ENCODE measurements at places on chromosomes 3 and 15.

DNA sequence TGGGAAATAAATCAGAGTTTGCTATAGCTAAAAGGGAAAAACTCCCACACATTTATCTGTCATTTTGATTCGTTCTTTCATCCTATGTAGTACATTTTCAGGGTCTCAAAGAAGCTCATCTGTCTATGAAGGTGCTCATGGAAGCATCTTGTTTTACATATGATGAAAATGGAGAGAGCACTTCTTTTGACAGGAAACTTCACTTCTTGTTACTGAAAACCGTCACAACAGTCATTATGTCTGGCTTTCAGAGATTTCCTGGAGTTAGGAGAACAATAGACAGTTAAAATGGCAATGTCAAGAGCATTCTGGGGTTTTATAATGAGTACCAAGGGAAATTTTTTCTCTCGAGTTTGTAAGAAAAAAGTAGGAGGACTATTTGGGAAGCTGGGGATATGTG lies 83.3 kb downstream of the TMEM108 start:
- DNase-seq: no peak

DNA sequence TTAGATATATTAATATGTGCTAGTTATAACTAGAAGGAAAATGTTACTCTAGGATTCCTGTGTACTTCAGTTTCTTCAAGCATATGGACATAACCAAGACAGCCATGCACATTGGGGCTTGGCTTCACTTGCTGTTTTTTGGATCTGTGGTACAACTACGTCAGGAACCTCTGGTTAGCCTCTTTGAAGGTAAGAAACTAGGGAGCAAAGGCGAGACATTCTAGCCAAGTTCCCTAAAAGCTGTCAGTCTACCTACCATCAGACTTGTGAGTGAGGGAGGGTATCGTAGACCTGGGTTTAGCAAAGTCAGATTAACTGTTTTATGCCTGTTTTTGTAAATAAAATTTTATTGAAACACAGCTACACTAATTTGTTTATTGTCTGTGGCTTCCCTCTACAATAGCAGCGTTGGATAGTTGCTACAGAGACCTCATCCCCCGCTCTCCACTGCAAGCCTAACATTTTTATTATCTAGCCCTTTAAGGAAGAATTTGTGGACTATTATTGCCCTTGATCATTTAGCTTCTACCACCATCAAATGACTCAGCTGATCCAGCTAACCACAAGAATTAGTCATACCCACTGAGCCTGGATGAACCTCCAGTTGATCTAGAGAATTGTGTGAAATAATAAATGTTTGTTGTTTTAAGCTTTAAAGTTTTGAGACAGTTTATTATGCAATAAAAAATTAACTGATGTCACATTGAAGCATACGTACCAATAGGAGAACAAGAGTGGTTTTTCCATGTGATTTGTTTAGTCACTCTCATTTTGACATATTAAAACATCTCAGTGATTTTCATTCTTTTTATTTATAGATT lies 58.1 kb downstream of the RSRC1 start:
- no peak for DNase-seq

DNA sequence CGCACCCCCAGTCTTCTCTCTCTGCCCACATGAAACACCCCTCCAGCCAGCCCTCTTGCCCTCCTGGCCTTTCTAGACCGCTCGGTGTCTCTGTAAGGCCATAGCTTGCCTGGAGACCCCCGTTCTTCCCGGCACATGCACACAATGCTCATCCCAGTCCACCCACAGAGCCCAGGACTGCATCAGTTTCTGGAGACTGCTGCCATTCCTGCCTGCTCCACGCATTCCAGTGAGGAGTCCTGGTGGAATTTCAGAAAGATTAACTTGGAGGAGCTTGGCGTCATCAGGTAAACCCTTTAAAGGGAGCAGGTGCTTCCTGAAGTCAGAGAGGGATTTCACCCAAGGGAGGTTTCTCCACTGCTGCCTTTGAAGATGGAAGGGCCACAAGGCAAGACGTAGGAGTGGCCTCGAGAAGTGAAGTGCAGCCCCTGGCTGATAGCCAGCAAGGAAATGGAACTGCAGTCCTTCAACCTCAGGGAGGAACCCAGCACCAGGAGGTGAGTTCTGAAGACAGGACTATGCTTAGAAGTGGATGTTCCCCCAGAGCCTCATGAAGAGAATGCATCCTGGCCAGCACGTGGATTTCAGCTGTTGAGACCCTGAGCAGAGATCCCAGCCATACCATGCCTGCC lies 19.2 kb downstream of the SLC41A3 start:
- DNase-seq: no peak

- DNase-seq: no peak
These were observed 64.7 kb downstream of the ARRDC4 start for GRCh38 chr15:98025237-98025636.

DNA sequence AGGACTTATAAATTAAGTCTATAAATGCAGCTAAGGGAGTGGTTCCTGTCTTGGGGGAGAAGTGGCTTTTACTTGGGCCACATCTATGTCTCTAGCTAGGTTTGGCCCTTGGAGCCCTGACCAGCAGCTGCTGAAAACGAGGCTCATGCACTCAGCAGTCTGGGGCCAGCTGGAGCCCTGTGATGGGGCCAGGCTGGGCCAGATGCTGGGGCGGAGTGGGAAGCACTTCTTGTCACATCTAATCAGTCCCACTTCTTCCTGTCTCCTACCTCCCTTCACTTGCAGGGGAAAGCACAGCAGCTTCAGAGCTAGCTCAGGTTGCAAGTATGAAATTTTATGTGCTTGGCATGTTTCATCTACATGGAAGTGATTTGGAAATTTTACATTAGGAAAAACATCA lies 209.9 kb upstream of the ROPN1 start:
- DNase-seq: peak; percentile 38

GRCh38 chr15:39543651-39544050 lies 37.2 kb upstream of the THBS1 start:
- peak; percentile 3 for DNase-seq

DNA sequence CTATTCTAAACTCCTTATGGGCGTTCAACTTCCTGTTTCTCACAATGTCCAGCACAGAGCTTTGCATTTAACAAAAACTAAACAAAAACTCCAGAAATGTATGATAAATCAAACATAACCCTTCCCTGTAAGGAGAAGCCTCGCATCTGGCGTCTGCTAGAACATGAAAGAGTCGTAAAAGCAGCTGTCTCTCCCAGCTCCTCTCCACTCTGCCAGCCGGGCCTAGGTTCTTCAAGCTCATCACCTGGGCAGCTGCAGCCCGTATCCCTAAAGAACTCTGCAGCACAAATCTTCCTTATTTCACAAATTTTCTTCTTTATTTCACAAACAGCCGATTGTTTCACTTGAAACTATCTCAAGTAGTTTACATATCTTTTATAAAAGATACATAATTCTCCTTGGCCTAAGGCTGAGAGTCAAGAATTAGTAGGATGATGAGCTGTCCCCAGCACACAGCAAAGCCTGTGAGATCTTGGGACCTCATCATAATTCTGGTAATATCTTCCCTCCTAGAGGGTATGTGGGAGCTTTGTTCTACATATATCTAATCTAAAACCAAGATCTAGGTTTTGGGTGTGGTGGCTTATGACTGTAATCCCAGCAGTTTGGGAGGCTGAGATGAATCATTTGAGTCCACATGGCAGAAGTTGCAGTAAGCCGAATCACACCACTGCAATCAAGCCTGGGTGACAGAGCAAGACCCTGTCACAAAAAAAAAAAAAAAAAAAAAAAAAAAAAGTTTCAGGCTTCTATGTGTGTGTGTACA lies 35.3 kb downstream of the ANXA2 start:
- no peak for DNase-seq

- DNase-seq: no peak
These were observed 78.2 kb downstream of the CLSTN2 start for GRCh38 chr3:140013220-140013619.

DNA sequence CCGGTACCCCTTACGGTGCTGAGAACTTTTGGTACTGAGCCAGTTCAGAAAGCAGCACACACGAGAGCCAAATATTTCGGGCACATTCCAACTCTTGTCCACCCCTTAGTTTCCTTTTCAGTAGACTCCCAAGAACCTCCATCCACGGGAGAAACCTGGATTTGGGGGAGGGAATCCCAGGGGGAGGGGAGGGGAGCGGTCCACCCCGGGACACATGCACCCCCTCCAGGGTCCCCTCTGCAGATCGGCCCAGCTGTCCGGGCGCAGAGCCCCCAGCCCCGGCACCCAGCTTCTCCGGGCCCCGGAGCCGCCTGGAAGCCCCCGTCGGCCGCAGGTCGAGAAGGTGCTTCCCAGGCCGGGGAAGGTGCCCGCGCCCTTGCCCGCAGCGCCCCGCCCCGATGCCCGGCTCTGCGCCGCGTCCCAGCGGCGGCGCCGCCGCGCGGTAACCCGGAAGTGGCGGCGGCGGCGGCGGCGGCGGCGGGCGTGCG lies 455 bp upstream of the ABHD17C start:
- DNase-seq: peak; percentile 49

DNA sequence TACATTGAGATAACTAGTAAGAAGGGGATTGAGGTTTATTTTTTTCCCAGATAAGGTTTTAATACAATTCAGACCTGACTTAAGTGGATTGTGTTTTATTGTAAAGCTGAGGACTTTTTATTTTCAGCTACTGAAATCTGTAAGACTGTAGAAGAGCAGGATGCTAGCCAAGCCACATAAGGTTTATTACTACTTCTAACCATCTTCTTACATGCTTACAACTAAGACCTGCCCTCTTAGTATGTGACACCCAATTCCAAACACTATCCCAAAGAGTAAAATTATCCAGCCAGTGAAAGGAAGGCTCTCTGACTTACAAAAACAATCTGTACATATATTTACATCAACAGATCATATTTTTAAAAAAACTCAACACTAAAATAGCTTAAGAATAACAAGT lies 564.5 kb upstream of the NAALADL2 start:
- DNase-seq: no peak

- no peak for DNase-seq
These were observed 10.7 kb downstream of the DHX30 start for GRCh38 chr3:47813551-47814177.

GRCh38 chr3:98068824-98069223 lies 18.1 kb upstream of the OR5AC2 start:
- DNase-seq: no peak

- DNase-seq: no peak
These were observed 154.7 kb downstream of the SV2B start for GRCh38 chr15:91254766-91255165.

DNA sequence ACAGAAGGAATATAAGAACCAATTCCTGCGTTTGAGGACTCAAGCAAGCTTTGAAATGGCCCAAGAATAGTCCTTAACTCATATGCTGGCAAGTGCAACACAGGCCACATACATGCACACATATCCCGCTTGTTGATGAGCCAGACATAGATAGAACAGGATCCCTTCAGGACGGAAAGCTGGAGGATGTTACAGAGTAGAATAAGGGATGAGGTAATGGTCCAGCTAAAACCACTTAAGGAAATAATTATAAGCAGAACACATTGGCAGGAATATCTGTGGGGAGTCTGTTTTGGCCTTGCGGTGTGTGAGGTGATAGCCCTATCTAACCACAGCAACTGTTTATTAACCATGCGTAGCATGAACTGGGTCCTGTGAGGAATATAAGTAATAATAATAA lies 25.0 kb downstream of the SCG3 start:
- no peak for DNase-seq

GRCh38 chr15:55372701-55373440 lies 35.3 kb downstream of the CCPG1 start:
- DNase-seq: no peak

- DNase-seq: no peak
These were observed 7.7 kb downstream of the NCKIPSD start for GRCh38 chr3:48678056-48678455.

DNA sequence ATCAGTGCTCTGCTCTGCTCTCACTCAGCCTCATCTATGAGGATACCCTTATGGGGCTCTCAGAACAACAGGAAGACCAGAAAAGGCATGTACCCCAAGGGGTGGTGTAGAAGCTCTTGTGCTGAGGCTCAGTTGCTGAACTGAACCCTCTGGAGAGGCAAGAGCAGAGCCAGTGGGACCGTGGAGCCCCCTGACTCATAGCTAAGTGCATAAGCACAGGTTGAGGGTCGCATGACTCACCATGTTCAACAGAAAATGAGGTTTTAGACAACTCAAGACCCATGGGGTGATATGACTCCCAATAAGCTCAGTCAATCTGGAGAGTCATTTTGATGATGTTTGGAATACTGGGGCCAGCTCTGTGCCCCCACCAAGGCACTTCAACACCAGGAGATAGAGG lies 37.3 kb downstream of the CRYGS start:
- DNase-seq: no peak

DNA sequence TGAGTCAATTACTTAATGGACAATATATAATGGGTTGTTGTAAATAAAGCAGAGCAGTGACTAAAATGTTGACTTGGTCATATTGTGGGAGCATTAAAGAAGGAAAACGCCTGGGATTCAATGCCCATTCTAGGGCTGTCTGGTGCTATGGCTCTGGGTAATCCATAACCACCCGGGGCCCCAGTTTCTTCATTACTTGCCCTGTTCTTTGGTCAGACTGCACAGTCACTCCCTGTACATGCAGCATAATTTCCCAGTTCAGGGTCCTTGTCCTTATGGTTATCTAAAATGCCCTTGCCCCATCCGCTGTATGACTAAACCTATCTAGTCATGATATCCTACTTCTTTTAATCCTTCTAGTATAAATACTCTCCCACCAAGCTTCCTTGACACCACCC lies 27.5 kb upstream of the DENND4A start:
- no peak for DNase-seq

DNA sequence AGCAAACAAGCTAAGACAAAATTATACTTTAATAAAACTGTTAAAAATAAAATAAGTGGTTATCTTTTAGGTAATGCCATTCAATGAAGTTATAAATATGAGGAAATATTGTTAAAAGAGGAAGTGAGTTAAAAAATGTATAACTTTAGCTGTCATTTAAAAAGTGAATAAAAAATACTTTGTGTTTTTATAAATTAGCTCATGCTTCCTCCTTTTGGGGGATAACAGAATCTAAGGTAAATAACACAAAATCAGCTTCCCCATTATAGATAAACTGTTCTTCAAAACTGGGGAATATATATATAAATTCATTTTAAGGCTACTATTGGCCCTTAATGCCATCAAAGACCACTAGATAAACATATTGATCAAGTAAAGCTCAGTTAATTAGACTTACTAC lies 113.7 kb upstream of the AADACL2 start:
- DNase-seq: no peak

- no peak for DNase-seq
These were observed 112.7 kb downstream of the TNIK start for GRCh38 chr3:171347301-171348039.

- DNase-seq: no peak
These were observed 101.2 kb downstream of the SMAD6 start for GRCh38 chr15:66803182-66803729.

GRCh38 chr15:29622637-29623036 lies 199.6 kb downstream of the TJP1 start:
- no peak for DNase-seq

DNA sequence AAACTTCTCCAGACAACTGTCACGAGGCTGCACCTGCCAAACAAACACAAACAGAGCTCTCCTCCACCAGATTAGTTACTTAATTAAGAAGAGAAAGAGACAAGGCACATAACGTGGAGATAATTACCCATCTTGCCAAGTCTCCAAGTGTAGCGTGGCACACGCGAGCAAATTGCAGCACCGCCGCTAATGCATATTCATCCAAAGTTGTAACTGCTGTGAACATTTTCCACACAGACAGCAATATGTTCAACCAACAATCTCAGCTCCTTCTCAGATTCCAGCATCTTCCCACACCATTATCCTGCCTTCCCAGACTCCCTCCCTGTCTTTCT lies 309.6 kb upstream of the TLE3 start:
- no peak for DNase-seq

Measured in NCI-H446 (cell line).